ENCODE measurements at places on chromosomes 2 and 18.

- DNase-seq = no peak
These were observed 4.5 kb upstream of the GLI2 start for GRCh38 chr2:120731175-120731574.

GRCh38 chr2:48790407-48791170 lies 35.1 kb upstream of the LHCGR start:
- DNase-seq = no peak

GRCh38 chr2:100584816-100585215 lies 22.0 kb downstream of the PDCL3 start:
- peak; percentile 18 for DNase-seq

- DNase-seq = no peak
These were observed 337.0 kb downstream of the RAD51AP2 start for GRCh38 chr2:17181051-17181752.

- DNase-seq = no peak
These were observed 6.4 kb upstream of the SLC8A1 start for GRCh38 chr2:40458271-40458794.

All from CD4-positive, alpha-beta T cell treated with Interleukin-15 for 4 hours (primary cell).